ENCODE measurements at places on chromosomes 2 and 18.

DNA sequence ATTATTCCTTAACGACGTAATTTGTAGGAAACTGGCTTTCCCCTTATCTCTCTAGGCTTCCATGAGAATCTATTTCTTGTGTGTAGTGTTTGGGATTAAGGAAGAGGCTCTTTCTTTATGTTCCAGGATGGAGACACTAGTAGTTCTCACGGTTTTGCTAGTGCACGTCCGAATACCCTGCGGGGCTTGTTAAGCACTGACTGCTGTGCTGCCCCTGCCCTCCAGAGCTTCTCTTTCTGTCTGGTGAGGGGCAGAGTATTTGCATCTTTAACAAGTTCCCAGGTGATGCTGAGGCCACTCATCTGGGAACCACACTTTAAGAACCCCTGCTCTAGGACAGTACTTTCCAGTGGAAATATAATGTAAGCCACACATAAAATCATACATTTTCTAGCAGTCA is 76.4 kb downstream of the SPATS2L start:
- DNase-seq = no peak

DNA sequence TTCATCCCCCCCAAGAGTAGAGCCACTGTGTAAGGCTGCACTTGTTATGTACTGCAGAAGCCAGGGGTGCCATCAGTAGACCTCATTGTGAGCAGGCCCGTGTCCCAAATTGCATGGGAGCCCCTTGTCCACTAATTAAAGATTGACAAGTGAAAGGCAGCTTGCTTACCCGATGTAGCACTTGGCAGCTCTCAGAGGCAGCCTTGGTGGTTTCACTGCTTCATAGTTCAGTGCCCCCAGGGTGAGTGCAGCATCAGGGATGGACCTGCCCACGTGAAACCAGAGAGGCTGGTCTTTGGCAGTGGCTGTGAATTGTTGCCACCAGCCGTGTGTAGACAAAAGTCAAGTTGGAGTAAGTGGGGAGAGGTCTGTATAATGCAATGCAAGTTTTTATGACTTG is 13.3 kb downstream of the TUBB6 start:
- no peak for DNase-seq

DNA sequence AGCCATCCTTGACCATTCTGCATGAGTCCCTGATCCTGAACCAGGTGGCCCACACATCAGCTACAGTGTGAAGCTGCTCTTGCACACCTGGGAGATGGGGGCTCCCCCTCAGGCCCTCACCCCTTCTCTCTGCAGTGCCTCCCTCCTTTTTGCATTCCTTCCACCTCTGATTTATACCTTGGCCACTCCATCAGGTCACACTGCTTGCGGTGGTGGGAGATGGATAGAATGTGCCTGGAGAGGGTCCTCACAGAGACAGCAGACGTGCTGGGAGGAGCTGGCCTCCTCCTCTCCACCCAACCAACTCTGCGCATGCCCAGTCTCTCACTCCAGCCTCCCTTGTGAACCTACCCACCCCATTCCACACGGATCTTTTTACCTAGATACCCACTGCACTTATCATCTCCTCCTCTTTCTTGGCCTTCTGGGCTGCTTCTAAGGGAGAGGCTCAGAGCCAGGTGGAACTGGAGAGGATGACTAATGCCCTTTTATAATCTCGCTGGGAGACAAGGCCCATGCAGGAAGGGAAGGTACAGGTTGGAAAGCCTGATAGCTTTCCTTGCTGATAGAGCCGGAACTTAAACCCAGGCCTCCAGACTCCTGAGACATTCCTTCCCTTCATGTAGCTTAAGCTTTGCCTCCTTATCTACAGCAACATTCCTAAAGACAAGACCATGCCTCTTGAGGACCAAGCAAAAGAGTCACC is 205.1 kb downstream of the ZBTB7C start:
- no peak for DNase-seq

DNA sequence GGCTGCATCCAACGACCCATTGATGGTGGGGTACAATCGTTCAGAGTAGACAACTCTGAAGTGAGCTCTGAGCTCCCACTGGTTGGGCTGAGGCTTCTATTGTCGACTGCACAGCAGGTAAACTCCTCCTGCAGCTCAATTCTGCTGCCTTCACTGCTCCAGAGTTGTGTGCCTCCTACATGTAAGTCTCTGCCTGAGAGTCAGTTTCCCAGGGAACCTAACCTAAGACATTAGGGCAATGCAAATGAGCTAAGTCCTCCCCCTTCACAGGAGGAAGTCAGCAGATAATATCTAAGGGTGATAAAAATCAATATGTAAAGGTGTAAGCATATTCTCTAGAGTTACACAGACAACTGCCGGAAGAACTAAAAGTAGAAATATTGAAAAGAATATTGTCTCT is 22.5 kb upstream of the ACYP2 start:
- no peak for DNase-seq

DNA sequence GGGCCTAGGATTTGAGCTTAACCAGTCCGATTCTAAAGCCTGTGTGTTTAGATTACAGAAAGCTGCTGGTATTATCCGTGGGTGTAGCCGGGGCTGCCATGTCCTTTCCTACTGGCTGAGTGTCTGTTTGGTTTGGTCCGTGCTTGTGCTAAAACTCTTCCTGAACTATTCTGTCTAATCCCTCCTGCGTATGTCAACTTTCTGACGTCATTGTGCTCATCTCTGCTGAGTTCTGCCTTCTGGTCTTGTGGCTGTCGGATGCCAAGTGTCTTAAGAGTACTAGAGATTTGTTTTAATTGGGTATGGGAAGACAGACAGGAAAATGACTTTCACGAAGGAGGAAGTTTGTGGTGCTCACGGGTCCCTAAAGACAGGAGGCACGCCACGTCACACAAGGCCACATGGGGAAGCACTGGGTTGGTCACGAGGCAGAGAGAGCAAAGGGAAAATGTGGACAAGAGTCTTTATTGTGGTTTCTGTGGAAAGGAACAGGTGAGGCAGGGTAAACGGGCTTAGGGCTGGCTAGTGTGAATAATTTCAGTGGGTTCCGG is 31.8 kb upstream of the NTSR2 start:
- no peak for DNase-seq

DNA sequence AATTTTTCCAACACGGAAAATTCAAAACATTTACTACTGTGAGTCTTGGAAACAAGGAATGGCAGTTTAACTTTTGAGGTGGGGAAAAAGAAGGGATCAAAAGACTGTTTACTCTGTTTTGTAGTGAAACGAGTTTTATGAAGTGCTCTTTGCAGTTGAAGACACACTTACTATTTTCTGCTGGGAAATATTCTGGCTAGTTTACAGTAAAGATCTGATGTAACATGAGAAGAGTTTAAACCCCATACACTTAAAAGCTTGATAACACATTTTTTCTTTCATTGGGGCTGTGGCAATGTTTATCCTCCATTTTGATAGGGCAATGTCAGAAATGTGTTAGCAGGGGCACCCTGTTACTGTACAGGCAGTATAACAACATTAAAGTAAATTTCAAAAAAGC is 124.9 kb upstream of the SMAD7 start:
- no peak for DNase-seq

- DNase-seq = no peak
Measured at GRCh38 chr2:3491716-3492474, 27.4 kb downstream of the ADI1 start.

DNA sequence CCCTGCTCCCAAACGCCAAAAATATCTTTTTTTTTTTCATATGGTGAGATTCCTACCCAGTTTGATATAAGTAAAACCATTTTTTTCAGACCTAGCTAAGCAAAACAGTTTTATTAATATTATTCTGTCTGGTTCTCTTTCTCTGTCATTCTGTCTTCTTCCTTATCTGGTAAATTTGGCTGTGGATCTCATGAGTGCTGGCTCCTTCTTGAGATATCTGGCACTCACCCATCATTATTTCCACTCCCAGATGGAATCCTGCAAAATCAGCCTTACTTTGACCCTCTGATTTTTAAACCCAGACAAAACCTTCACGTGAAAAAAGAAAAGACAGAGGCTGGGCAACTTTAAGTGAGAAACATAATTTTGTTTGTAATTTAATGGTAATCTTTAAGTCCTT is 373.6 kb downstream of the NYAP2 start:
- no peak for DNase-seq

GRCh38 chr18:9750112-9750511 is 42.0 kb downstream of the RAB31 start:
- DNase-seq = no peak

- no peak for DNase-seq
Measured at GRCh38 chr2:55416786-55417568, 2.7 kb downstream of the CCDC88A start.
